ENCODE measurements at places on chromosomes 13 and 19.

DNA sequence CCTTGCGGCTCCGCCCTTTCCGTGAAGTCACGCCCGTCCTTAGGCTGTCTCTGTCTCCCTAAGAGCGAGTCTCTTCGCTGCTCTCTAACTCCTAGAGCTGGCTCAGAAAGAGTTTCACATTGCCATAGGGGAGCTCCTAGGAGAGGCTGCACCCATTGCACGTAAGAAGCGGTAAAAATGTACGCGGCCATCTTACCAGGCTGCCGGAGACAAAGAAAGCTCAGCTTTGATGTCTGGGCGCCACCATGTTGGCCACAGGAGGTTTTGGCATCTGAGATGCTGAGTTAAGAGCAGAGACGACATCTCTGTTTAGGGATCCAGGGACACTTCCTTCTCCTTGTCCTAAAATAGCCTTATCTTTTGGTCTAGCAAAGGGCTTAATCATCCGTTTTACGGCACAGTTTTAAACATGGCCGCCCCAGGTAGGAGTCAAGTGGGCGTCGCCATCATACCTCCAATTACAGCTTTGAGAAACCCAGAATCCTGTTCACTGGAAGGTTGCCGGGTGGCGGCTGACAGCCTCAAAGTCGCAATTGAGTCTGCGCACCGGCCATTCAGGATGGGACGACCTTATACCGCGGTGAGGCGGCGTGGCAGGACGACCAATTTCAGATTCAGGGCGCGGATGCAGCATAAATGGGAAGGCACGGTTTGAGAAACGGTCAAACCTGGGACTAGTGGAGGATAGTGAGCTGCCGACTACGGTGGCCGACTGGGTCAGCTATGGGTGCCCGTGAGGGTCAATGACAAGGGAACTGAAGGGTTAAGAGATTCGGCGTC, at the start of gene ZNF793:
TSS of gene ZNF793 (plus strand) at position 553 of the 780 bp plus-strand sequence. CDS start 16,501 bp downstream, outside the sequence.
- peak; percentile 69 for DNase-seq

DNA sequence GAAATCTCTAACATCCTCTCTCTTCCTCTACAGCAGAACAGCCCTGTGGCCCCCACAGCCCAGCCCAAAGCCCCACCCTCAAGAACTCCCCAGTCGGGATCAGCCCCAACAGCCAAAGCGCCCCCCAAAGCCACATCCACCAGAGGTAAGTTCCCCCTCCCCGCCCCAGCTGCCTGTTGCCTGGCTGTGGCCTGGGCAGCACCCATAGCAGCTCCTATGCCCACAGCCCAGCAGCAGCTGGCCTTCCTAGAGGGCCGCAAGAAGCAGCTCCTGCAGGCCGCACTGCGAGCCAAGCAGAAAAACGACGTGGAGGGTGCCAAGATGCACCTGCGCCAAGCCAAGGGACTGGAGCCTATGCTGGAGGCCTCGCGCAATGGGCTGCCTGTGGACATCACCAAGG, 14.5 kb downstream of the CC2D1A start:
- no peak for DNase-seq

DNA sequence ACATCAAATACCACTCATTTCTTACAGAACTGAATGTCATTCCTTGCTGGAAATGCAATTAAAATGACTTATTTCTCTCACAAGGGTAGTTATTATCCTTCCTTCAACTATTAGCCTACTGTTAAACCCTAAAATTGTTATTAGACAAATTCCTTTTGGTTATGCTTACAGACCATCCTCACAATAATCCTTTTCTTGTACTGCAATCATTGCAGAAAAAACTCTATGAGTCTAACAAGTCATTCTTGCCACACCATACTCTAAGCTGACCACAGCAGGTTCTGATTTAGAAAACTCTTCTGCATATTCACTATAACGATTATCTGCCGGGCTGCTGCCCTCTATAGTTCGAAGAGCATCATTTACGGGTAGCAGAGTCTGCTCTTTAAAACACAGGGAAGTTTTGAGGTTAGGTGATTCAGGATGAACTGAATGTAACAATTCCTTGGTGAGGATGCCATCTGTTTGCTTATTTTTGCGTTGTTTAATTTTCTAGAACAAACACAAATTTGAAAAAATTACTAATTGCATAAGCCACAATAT, 38.2 kb downstream of the MTMR6 start:
- no peak for DNase-seq

DNA sequence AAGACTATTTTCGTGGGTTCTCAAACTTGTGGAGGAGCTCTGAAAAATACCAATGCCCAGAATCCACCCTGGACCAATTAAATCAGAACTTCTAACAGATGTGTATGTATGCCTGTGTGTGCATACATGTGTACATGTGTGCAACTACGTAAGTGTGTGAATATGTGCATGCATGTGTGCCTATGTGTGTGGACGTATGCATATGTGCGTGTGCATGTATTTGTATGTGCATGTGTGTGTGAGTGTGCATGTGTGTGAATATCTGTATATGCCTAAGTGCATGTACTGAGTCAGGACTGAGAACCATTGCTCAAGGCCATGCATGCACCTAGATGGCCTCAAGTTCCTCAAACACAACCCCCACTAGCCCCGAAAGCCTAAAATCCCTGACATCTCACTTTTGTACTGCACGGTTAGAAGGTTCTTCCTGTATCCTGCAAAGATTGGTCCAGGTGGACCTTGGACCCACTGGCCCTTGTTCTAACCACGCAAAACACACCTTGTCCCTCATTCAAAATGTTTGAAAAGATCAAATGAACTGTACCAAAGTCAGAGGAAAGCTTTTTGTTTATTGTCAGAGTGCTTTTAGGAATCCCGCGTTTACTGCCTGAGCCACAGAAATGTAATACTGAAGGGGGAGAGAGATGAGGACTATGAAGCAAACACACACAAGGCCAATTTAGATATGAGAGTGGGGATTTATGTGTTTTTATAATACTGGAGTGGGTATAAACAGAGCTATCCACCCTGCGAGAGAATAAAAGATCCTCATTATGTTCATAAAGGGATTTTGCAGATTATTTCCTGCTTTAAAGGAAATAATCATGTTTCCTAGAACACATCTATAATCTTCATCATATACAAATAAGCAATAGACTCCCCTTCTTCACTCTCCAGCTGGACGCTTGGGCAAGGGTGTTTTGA, 39.1 kb downstream of the LATS2 start:
- no peak for DNase-seq

GRCh38 chr13:46963904-46964303, 67.1 kb upstream of the HTR2A start:
- DNase-seq, result no peak

GRCh38 chr13:21124852-21125251, 51.5 kb downstream of the SKA3 start:
- no peak for DNase-seq

GRCh38 chr19:6925386-6925785, 38.0 kb downstream of the ADGRE1 start:
- no peak for DNase-seq

GRCh38 chr13:85970727-85971126, 171.5 kb upstream of the SLITRK6 start:
- DNase-seq, result no peak

- DNase-seq, result no peak
These were observed 162.3 kb downstream of the DACH1 start for GRCh38 chr13:71704656-71705055.

- no peak for DNase-seq
These were observed 13.4 kb upstream of the MTRF1 start for GRCh38 chr13:41276824-41277223.

- DNase-seq, result no peak
These were observed 3.9 kb upstream of the PCDH17 start for GRCh38 chr13:57627663-57628062.

- peak; percentile 64 for DNase-seq
These were observed 906 bp downstream of the ANKLE1 start for GRCh38 chr19:17282488-17283125.

DNA sequence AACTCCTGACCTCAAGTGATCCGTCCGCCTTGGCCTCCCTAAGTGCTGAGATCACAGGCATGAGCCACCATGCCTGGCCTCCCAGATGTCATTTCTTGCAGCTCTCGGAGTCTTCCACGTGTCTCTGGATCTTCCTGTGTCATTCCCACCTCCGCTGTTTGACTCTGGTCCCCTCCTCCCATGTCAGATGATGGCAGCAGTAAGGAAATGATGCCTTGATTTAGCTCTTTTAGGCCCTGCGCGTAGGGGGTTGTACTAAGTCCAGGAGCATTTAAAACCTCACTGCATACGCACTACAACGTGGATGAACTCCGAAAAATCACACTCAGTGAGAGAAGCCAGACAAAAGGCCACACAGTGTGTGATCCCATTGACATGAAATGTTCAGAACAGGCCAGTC, 113.1 kb downstream of the GNG7 start:
- no peak for DNase-seq

DNA sequence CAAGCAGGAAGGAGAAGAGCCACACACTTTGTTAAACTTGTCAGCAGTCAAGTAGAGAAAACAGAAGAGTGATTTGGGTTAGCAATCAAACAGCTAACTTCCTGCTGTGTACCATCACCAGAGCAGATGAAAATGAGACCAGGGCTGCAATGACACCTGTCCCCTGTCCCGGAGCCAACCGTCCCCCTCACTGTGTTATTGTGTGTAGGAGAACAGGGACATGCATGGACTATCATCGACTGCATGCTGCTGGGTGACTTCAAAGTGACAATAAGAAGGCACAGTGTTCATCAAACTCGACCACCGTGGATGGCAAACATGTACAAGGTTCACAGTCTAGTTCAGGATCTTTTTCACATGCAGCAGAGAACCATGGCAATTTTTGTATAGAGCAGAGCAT, 94.0 kb upstream of the SLC15A1 start:
- DNase-seq, result no peak

DNA sequence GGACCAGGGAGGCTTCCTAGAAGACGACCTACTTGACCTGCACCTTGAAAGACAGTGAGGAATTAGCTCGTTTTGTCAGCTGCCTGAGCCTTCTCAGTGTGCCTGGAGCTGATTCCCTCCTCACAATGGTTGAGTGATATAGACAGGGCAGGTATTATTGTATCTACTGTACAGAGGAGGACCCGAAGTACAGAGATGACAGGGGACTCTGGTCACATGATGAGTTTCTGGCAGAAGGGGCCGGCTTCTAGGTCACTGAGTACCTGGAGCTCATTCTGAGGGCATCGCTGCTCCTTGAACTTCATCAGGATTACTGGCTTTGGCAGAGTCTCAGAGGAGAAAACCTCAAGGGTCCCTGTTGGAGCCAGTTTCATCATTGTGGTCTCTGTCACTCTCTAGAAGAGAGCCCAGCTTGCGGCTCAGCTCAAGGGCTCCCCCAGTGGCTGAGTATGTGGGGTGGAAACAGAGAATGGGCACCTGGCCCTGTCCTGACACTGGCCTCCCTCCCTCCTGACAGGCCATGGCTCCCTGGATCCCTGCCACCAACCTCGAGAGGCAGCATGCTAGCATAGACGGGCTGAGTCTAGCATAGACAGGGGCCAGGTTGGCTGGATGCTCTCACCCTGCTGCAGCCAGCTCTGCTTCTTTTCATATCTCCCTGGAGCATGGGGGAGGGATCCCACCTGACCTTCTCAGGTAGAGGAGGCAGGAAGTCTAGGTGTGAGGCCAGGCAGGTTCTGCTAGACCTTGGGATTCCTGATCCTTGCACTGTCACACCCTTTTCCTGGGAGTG, 38.7 kb downstream of the NFIX start:
- no peak for DNase-seq

- DNase-seq, result no peak
These were observed 48.7 kb downstream of the KLF5 start for GRCh38 chr13:73107481-73107880.

DNA sequence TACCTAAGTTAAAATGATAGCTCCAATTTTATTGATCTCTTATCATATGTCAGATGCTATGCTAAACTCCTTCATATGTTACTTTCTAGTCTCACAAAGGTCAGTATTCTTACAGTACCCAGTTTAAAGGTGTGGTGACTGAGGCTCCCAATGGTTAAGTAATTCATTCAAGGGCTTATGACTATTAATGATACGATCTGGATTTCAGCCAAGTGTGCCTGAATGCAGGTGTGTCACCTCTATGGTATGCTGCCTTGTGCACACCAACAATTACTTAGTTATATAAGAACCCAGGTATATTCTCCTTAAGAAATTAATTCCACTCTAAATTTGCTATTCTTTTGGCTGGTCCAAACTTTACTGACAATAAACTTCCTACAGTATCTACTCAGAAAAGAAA, 84.6 kb upstream of the TRPC4 start:
- no peak for DNase-seq

GRCh38 chr19:41735071-41735600, 20.2 kb upstream of the CEACAM6 start:
- no peak for DNase-seq

DNA sequence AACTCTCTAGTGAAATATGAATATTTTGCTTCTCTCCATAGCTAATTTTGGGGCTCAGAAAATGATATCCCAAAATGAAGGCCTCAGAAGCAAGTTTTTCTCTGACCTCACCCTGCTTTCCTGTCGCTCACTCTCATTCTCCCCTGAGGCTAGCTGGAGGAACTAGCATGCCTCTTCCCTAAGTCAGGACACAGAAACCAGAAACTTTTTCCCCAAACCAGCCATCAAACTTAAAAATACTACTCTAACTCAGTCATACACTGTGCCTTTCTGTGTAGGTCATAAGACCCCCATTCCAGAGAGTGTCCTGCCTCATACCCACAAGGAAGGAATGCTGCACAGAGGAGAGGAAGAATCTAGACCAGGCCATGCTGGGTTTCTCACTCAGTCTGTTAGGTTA, 329.6 kb downstream of the PCDH20 start:
- DNase-seq, result no peak

GRCh38 chr19:947707-948539, 22.1 kb downstream of the ARID3A start:
- no peak for DNase-seq

GRCh38 chr13:75271846-75272245, 210.1 kb downstream of the TBC1D4 start:
- DNase-seq, result no peak

DNA sequence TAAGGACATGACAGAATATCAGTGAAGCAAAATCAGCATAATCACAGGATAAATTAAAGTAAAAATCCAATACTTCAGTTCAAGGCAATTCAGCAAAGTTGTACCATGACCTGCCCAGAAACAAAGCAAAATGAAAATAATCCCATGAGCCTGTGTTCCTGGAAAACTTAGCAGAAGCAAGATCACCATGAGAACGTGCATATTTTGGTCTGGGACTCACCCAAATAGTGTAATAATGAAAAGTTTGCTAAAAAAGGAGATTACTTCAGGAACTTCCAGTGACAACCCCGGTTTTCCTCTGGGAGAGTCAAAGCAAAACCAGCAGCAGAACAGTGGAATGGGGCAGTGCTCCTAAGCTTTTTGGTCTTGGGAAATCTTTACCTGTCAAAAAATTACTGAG, 14.9 kb upstream of the RPL21 start:
- no peak for DNase-seq

DNA sequence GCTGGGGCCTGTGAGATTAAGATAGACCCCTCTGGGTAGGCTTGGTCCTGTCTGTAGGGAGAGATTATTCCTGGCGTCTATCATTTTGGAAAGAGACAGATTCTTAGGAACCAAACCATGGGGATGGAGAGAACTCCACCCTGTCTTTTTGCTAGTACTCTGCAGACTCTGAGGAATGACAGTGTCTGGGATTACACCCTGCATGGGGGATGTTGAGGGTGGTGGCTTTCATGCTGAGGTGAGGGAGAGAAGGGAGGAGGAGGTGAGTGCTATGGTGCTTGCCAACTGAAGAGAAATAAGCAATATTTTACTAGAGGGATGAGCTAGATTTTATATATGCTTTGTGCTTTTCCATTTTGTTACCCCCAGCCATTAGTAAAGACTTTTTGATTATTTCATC, 74.5 kb upstream of the PCDH8 start:
- no peak for DNase-seq

GRCh38 chr19:33670398-33670797, 48.6 kb downstream of the CHST8 start:
- no peak for DNase-seq

- DNase-seq, result no peak
These were observed 2.8 kb upstream of the PSPN start for GRCh38 chr19:6378486-6378885.
